Activated T-cell treated with anti-CD3 and anti-CD28 coated beads for 1 hour (primary cell): ENCODE measurements at places on chromosomes 1 and 21.

GRCh38 chr1:12065872-12066271, 2.8 kb downstream of the TNFRSF8 start:
- DNase-seq = no peak

DNA sequence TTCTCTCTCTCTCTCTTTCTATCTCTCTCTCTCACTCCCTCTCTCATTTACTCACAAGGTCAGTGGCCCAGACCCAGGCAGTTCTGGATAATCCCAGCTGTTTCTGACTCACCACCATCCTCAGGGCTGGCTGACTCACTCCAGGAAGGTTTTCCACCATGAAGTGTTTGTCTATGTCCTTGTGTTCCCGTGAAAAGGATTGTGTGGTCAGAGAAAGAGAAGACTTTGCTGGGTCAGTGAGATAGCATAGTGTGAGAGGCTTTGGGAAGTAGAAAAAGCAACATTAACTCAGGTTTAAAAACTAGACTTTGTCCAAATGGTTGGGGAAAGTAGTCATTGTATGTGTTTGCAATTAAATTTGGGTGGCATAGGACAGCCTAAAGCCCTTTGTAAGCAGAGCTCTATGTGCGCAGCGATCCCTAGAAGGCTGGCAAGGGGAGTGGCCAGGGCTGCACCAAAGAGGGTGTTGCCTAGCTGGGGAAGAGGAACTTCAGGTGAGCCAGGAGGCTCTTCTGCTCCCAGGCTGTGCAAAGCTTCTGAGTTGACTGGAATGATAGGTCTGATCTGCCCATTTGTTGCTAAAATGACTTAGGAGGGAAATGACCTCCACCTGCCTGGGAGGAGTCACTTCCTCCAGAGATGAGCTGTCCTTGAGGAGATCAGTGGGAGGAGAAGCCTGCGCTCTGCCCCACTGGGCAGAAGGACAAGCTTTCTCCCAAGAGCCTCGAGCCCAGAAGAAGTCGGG, 4.9 kb upstream of the CAPN2 start:
- DNase-seq = no peak

- DNase-seq = no peak
Measured at GRCh38 chr21:34197561-34197960, 124.2 kb downstream of the MRPS6 start.

- no peak for DNase-seq
Measured at GRCh38 chr1:13661539-13661938, 38.4 kb upstream of the PRDM2 start.

GRCh38 chr1:94522304-94522703, 19.3 kb downstream of the F3 start:
- DNase-seq = no peak

GRCh38 chr1:183516725-183517124, 44.4 kb downstream of the SMG7 start:
- no peak for DNase-seq

DNA sequence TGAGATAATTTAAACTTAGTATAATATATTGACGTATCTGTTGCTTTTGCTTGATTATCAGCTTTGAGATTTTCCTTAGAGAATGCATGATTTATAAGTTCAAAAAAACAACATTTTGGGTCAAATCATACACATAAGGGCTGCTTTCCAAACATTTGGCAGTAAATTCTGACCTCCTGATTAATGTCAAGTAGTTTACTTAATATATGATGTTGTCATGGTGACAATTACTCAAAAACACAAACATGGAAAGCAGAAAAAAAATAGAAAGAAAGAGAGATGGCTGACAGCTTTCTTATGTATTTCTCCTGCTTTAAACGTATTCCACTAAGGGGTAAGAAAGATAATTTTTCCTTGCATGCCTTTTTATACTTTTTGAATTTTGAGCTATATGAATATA, 258.2 kb upstream of the C1orf105 start:
- DNase-seq = no peak

DNA sequence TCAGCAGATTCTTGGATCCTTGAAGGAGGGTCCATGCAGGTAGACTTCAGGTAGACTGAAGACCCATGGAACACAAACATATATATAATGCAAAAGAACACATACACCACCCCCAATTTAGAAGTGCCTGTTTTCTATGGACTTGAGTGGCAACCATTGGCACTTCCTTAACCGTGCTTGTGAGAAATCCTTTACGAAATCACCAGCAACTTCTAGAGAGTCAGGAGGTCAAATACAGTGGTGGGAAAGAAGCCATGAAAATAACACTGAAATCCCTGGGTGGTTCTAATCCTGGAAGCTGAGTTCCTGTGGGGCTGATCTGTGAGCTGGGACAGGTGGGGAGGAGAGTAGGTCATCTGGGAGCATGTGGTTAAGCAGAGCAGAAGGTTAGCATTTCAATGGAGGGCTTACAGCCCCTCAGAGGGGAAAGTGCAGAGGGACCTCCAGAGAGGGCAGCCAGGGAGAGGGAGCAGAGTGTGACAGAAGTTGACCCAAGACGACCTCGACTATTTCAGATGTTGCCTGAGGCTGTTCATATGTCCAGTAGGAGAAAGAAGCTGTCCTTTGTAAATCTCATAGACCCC, 13.0 kb upstream of the IL10 start:
- DNase-seq = no peak

DNA sequence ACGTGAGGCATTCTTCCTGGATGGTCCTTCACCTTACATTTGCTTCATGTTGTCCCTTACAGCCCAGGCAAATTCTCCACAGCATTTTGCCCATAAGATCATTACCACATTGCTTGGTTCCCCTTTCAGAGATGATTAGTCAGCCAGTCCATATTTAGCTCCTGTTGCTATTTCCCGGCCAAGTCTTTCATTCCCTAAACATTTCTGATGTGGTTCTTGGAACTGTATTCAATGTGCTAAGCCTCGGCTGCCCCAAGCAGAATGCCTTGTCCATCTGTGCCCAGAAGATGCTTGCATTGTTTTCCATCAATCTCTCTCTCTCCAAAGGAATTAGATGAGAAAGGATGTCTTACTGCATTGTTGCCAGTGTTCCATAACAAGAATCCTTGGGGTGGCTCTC, 420.9 kb upstream of the CAMK1G start:
- DNase-seq = no peak

DNA sequence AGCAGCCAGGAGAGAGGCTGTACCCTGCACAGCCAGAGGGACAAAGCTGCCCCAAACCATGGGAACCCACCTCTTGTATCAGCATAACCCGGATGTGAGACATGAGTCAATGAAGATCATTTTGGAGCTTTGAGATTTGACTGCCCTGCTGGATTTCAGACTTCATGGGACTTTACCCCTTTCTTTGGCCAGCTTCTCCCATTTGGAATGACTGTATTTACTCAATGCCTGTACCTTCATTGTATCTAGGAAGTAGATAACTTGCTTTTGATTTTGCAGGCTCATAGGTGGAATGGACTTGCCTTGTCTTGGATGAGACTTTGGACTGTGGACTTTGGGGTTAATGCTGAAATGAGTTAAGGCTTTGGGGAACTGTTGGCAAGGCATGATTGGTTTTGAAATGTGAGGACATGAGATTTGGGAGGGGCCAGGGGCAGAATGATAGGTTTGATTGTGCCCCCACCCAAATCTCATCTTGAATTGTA, 616.2 kb downstream of the RWDD3 start:
- no peak for DNase-seq

GRCh38 chr21:46002841-46003574, 21.4 kb downstream of the COL6A1 start:
- no peak for DNase-seq
